ENCODE measurements at places on chromosomes 16 and 17.

DNA sequence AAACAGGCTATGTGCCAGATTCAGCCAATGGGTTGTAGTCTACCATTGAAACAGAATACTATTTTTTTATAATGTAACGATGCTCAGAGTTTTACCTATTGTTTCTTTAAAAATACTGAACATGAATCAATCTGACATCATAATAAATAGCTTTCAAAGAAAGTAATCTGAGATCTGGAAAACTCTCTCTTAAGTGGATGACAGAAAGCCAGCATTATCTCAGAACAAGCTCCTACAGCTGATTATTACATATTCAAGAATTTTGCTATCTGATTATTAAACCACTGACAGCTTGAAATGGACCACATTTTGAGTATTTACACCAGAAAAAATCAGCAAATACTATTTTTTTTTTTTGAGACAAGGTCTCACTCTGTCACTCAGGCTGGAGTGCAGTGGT lies 484.2 kb upstream of the SOX9 start:
- DNase-seq = no peak

DNA sequence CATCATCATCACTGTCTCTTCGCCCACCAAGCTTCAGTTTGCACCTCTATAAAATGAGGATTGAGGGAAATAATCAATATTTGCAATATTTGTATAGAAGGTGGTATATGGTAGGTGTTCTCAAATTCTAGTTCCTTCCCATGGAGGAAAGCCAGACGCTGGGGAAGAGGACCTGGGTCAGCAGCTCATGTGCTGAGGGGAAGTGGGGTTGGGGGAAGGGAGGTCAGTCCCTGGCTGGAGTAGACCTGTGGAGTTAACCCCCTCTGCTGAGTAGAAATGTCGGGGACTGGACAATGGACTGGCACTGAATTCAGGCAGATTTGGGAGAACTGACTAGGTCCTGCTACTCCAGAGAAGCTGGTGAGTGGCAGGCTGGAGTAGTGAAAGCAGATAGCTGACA lies 12.8 kb upstream of the ITGB3 start:
- DNase-seq = no peak

- no peak for DNase-seq
Observed at GRCh38 chr16:88846088-88846487, 10.7 kb downstream of the GALNS start.

- DNase-seq = no peak
Observed at GRCh38 chr17:56970974-56971373, 7.0 kb upstream of the SCPEP1 start.

DNA sequence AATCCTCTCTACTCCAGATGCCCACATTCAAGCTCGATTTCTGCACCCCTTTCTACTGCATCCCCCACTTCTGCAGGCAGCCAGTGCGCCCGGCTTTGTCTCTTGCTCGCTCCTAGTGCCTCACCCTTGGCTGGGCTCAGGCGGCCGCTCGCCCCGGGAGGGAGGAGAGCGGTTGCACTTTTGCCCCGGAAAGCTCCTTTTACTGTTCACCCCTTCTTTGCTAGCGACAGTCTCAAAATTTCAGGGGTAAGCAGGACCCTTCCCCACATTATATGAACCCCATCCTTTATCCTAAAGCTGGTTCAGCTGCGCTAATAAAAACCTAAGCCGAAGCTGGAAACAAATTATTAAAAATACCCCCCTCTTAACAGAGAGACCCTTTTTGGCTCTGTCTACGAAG lies 1.0 kb downstream of the HOXB5 start:
- no peak for DNase-seq

DNA sequence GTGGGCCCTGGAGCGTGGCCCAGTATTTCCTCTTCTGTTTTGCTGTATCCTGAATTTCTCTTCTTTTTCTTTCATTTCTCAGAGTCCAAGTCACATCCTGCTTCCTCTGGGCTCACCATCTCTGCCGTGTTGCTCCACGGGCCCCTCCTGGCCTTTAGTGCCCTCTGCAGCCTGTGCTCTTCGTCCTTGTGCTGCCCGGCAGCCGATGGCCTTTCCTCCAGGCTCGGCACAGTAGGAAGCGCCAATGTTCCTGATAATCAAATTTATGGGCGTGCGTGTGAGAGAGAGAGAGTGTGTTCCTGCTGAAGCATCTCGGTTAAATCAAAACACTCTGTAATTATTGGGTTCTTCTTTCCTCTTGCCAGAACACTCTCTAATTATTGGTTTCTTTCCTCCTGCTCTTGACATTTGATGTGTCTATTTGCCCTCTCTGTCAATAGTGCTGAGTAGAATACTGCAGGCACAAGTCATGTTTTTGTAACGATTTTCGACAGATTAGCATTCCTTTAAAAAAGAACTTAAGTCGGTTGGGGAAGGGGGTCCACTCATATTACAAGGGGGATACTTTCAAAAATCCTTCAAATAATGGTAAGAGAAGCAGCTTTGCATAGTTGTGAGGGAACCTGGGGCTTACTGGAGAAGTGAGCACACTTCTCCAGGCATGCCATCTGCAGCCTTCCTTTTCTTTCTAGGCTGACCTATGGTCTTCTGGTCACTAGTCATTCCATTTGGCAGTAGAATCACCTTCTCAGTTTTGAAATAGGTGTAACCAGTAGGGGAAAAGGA lies 126.6 kb downstream of the RPTOR start:
- DNase-seq = no peak

GRCh38 chr16:69089091-69089910 lies 16.2 kb upstream of the HAS3 start:
- no peak for DNase-seq

- DNase-seq = peak; percentile 35
Observed at GRCh38 chr17:32350666-32351418, 885 bp downstream of the ZNF207 start.

- no peak for DNase-seq
Observed at GRCh38 chr17:67479148-67479547, 102.1 kb downstream of the PITPNC1 start.

DNA sequence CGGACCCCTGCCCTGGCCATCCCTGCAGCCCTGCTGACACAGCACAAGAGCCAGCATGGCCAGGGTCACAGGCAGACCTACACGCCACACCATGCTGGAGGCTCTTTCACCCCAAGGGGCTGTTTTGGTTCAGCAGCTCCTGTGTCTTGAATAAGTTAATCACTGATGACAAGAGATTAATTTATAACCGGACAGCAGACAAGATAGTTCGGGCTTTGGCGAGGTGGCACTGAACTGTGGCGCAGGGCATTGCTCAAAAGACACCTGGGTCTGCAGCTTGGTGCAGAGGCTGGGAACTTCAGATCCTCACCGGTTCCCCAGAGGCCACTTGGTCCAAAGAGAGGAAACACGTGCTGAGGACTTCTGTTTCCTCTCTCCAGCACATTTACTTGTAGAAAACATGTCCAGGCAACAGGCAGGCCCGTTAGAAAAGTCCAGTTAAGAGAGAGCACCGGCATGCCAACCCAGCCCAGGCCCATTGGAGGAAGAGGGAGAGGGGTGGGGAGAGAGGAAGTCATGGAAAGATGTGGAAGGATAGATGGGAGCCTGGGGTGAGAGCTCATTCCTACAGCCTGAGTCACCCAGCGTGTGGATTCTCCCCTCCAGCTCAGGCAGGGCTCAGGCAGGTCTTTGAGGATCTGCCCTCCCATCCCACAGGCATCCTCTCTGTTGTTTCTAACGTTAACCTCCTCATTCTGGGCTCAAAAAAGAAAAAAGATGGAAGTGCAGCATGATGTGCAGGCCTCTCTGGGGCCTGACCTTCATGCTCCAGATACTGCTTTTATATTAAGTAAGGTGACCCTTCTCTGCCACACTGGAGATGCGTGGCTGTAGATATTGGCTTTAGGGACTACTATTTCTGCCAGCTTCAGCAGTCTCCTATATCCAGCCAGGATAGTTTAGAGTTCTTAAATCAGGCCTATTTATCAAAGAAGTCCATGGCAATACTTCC lies 80.0 kb upstream of the HNF1B start:
- DNase-seq = peak; percentile 86

GRCh38 chr16:55494994-55495421 lies 13.9 kb upstream of the LPCAT2 start:
- DNase-seq = peak; percentile 39

Measured in MG63 (cell line).